ENCODE measurements at places on chromosomes 2 and 18.

GRCh38 chr2:43305012-43305411 is 78.6 kb upstream of the ZFP36L2 start:
- no peak for DNase-seq

DNA sequence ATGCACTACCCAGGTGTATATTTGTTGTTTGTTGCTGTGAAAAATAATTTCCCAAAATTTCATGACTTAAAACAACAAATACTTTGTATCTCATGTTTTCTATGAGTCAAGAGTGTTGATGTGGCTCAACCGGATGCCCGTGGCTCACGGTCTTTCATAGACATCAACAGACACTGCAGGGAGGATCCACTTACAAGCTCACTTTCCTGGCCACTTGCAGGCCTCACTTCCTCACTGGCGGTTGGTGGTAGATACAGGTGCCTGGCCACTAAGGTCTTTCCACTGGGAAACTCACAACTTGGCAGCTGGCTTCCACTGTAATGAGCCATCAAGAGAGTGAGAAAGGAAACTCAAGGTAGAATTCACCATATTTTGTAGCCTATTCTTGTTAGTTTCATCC is 662.9 kb downstream of the IRS1 start:
- no peak for DNase-seq

- no peak for DNase-seq
Observed at GRCh38 chr2:15832030-15832709, 108.2 kb upstream of the MYCN start.

- DNase-seq, result no peak
Observed at GRCh38 chr2:129728035-129728972, 251.2 kb upstream of the RAB6C start.

DNA sequence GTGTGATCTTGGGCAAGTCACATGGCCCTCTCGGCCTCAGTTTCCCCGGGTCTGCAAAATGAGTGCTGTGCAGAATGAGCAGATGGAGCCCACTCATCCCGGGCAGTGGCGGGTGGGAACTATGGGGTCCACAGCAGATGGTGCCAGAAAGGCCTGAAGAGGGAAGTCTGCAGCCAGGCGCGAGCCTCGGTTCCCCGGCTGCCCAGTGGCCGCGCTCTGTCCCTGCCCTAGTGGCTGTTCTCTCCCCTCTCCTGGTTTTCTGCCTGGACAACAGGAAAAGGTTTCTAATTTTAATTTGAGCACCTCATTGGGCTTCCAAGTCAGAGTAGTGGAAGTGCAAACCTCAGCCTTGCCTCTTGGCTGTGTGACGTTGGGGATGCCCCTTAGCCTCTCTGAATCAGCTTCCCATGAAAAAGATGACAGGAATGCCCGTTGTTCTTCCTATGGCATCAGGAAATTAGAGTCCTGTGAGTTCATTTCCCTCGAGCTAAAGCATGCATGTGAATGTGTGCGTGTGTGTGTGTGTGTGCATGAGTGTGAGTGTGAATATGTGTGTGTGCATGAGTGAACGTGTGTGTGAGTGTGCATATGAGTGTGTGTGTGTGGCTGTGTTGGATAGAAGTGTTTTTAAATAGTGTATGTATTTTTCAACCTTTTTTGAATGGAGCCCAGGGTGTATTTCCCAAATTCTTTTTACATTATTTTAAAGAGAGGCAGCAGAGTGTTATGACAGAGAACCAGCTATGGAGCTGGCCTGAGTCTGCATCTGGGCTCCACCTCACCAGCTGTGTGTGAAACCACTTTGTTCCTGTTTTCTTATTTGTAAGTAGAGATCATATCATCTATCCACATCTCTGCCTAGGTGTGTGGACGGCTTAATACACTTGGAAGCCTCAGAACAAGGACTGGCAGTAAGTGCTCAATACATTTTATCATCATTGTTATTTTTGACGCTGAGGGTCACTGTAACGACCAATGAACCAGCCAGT is 41.3 kb downstream of the RRM2 start:
- no peak for DNase-seq

GRCh38 chr2:60855989-60856669 is 25.2 kb upstream of the REL start:
- DNase-seq, result no peak

GRCh38 chr2:108944601-108945331 is 44.3 kb downstream of the EDAR start:
- DNase-seq, result no peak

GRCh38 chr18:79611040-79611681 is 68.4 kb upstream of the CTDP1 start:
- no peak for DNase-seq

DNA sequence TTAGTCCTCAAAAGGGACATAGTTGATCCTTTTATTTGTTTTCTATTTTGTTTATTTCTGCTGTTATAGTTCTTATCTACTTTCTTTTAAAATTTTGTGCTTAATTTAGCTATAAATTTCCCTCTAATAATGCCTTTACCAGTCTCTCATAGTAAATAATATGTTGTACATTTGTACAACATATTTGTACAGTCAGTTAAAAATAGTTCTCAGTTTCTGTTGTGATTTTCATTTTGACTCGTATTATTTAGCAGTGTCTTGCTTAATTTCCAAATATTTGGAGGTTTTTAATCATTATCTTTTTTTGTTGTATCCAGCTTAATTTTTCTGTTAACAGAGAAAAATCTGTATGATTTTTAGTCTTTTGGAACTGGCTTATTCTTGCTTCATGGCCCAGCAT is 443.6 kb upstream of the TRIB2 start:
- DNase-seq, result no peak

DNA sequence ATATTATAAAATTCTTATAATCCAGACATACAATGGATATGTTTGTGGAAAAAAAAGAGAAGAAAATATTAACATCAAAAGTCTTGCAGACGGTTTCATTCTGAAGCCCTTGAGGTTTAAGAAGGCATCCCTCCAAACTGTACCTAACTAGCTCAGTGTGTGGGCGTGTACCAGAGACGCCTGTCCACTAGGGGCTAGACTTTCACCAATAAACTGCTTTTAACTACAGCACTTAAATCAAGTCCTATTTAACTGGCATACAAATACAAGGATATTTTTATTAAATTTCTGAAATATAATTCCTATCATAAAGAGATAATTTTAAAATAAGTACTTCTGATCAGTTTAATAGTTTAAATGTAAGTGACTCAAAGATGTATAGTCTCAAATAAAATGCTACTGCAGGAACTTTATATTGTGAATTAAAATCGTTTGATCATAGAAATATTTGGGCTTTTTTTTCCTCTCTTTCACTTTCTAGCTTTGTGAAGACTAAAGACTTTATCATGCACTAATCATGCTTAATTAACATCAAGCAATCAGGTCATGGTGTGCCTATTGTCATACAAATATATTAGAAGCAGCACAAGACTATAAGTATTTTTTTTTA is 437.7 kb downstream of the SATB2 start:
- no peak for DNase-seq

DNA sequence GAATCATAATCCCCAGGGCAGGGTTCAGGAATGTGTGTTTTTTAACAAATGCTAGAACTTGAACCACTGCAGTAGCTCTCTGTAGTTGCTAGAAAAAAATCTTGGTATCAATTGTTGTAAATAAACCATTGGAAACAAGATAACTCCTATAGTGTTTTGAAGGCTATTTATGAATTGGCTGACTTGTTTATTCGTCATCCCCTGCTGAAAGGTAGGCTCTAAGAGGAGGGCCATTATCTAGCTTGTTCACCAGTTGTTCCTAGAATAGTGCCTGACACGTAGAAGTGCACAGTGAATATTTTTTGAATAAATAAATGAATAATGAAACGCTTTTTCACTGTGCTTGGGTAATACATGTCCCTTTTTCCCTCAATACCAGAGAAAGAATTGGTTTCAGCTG is 211.4 kb downstream of the BABAM2 start:
- no peak for DNase-seq
